ENCODE measurements at places on chromosomes 1 and 21.

- DNase-seq: no peak
Measured at GRCh38 chr1:193558491-193559028, 372.1 kb upstream of the B3GALT2 start.

DNA sequence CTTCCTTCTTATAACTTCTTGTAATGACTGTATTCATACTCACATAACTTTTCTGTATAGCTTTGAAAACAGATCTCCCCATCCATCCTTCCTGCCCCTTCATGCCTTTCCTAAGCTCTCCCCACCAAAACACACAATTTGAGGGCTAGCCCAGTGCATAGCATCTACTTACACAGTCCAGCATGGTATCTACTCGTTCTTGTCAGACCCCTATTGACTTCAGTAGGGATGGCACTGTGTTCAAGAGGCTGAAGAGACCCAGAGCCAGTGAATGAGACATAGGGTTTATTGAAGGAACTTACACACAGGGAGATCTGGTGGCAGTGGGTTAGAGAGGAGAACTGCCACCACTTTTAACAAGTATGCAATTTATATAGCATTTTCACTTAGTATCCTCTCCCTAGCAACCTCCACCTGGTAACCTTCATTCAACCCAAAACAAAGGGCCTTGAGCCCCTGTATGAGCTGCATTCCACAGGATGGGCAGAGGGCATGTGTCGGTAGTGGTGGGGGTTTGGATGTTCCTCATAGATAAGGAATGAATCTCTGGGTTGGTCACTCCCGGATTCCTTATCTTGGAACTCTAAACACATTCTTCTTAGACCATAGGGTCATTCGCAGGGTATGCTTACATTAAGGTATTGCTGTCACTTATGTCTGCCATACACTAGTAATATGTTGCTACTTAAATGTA is 64.9 kb upstream of the GNG12 start:
- DNase-seq: no peak

DNA sequence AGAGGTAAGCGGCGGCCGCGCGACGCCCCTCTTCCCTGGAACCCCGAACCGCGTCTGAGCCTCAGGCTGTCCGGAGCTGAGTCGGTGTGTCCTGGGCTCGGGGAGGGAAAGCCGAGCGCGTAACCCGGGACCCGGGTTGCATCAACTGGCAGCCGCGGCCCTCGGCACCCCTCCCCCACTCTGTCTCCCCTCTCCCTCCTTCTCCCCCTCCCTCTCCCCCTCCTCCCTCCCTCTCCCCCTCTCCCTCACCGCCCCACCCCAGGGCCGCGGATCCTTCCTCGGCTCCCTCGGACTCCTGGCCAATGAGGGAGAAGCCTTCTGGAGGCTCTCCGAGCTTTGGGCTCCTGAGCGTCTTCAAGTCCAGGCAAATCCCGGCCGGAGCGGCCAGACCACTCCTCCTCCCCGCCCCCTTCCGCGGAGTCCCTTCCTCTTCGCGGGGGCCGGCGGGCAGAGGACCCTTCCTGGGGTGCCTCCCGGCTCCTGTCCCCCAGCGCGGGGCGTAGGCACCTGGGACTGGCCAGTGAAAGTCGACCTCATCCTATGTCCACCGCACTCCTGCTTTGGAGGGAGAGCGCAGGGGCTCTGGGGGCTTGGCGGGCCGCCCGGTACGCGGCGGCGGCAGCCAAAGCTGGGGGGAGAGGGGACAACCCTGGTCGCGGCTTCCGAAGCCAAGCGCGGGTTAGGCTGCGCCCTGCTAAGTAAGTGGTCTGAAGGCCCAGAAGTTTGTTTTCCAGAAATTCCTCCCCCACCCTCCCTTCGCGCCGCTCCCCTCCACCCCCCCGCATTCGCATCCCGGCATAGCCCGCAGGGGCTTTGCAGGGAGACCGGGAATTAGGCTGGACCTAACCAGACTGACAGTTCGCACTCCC is 850 bp downstream of the SESN2 start:
- DNase-seq: peak; percentile 27

- no peak for DNase-seq
Measured at GRCh38 chr1:56654126-56654923, 9.2 kb downstream of the PRKAA2 start.

DNA sequence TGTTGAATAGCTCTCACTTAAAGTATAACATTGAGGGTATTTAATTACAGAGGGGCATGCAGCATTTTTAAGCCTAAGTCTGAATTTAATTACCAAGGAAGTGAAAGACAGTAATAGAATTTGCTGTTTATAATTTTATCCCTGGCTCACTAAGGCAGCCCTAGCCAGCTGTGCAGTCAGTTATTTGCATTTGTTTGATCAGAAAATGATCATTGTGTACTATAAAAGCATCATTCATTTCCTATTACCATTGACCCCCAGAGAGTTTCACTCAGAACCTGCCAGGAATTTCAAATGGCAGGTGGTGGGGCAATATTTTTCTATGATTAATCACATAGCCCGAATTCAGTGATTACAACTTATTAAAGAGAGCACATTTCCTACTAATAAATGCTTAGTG is 277.1 kb upstream of the KAZN start:
- DNase-seq: peak; percentile 9

GRCh38 chr21:37675202-37675801 is 241.0 kb downstream of the KCNJ6 start:
- peak; percentile 19 for DNase-seq

- no peak for DNase-seq
Measured at GRCh38 chr1:95852483-95853070, 618.6 kb downstream of the RWDD3 start.

GRCh38 chr1:109269212-109269980 is 13.5 kb downstream of the PSRC1 start:
- DNase-seq: no peak

DNA sequence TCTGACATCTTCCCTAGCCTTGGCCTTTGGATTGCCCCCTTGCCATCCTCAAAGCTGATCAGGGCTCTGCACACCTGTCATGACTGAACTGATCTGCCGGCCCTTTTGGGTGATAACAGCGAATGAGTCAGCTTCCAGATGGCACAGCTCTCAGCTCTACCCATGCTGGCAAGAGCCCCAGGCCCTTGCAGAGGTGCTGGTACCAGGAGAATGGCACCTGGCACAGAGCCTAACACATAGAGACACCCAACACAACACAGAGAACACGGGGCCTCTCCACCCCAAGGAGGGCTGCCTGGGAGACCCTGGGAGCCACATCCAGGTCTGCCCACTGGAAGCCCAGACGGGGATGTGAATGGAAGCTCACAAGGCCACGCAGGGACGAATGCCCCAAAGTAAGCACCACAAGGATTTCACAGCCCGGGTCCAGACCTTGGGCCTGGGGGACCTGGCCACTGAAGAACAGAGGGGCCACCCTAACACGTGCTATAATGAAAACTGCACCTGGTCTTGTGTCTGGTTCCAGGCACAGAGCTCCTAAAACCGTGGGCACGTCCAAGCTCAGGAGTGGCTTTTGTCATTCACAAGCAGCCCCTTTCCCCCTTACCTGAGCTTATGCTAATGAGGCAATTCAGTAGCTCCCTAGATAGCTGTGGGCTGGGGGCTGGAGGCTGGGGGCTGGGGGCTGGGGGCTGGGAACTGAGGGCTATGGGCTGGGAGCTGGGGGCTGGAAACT is 160.5 kb downstream of the NPHP4 start:
- DNase-seq: no peak

GRCh38 chr1:186082235-186082937 is 292.7 kb downstream of the TPR start:
- peak; percentile 97 for DNase-seq

GRCh38 chr21:38651570-38651969 is 153.3 kb upstream of the ERG start:
- no peak for DNase-seq

- DNase-seq: no peak
Measured at GRCh38 chr1:216914974-216915373, 191.7 kb upstream of the ESRRG start.

GRCh38 chr1:200386416-200386815 is 23.4 kb downstream of the ZNF281 start:
- DNase-seq: no peak

DNA sequence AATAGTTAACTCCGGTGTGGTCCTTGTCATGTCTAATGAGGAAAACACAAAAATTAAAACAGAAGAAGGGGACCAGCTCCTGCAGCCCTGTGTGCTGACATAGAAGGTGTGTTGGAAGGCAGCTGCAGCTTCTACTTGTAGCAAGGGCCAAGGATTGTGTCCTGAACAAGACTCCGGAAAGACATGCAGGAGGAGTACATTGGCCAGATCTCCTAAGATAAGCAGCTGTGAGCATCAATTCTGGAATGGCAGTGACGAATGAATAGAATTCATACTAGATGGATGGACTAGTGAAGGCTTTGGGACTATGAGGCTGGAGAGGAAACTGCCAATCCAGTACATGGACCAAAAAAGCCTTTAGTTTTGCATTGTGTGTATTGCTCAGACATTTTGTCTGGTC is 19.3 kb downstream of the RPS6KA1 start:
- no peak for DNase-seq

- DNase-seq: no peak
Measured at GRCh38 chr1:183901748-183902330, 96.9 kb downstream of the RGL1 start.

Data from COR-L47 (cell line).